ENCODE measurements at places on chromosomes 6 and 20.

- no peak for DNase-seq
These were observed 29.8 kb downstream of the TRMT6 start for GRCh38 chr20:5920581-5920980.

DNA sequence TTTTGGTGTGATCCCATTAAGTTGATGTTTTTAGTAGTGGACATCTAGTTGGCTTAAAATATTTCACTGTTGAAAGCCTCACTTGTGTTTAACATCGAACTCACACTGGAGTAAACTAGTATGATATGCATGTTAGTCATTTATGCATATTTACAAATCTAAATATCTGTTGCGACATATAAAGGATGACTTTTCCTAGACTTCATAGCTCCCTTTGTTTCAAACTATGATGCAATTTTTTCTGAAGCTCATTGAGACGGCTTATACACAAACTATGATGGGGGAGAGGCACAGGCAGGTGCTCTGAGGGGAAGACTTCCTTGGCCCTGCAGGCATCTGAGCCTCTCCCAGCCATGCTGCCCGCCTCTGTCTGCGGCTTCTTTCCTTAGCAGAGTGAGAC is 11.8 kb upstream of the FOXC1 start:
- DNase-seq = peak; percentile 88

- DNase-seq = peak; percentile 43
These were observed 790 bp downstream of the TOX2 start for GRCh38 chr20:43915211-43916072.

DNA sequence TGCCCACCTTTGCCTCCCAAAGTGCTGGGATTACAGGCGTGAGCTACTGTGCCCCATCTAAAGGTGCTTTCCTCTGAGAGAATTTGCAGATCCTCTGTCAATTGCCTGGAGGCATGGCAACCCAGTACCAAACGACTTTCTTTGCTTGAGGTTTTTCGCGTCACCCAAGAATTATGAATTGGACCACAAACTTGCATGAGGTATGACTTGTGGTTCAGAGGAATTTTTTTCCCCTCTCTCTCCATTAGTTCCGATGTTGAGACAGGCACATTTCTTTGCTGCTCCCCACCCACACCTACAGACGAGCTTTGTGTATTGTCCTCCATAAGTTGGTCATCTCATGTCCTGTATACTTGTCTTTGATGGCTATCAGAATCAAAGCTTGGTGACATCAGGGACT is 11.8 kb upstream of the SCAF8 start:
- peak; percentile 39 for DNase-seq

- no peak for DNase-seq
These were observed 553.4 kb upstream of the CITED2 start for GRCh38 chr6:139927742-139928305.

- DNase-seq = peak; percentile 18
These were observed 71.1 kb downstream of the BFSP1 start for GRCh38 chr20:17460119-17460518.

DNA sequence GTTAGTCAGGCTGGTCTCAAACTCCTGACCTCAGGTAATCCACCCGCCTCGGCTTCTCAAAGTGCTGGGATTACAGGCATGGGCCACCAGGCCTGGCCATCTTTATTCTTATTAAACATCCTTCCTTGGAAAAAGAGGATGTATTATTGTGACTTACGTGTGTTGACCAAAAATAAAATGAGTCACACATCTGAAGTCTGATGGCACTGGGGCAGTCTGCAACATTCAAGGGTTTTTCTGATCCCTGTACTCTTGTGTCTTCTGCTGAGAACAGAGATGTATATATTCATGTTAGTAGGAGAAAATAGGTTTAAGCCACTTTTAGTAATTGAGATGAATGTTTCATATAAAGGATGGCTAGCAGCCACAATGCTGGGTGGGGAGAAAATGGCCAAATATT is 129.9 kb upstream of the RIPOR2 start:
- DNase-seq = no peak

GRCh38 chr20:61737812-61738443 is 327.8 kb downstream of the TAF4 start:
- no peak for DNase-seq

- DNase-seq = no peak
These were observed 207.4 kb downstream of the FNDC1 start for GRCh38 chr6:159376516-159377158.

- DNase-seq = no peak
These were observed 7.1 kb downstream of the NPEPL1 start for GRCh38 chr20:58699623-58700107.

DNA sequence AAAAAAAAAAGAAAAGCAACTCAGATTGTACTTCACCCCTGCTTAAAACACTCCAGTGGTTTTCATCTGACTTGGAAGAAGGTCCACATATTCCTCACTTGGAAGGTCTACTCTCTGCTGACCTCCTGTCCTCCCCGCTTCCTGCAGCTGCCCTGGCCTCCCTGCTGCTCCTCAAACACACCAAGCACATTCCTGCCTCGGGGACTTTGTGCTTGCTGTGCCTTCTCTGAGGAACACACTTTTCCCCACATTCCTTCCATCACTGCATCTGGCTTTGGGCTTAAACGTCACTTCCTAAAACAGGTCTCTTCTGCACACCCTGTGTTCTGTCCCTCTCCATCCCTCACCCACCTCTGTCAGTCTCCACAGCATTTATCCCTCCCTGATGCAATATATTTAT is 4.9 kb upstream of the PDYN start:
- DNase-seq = no peak

DNA sequence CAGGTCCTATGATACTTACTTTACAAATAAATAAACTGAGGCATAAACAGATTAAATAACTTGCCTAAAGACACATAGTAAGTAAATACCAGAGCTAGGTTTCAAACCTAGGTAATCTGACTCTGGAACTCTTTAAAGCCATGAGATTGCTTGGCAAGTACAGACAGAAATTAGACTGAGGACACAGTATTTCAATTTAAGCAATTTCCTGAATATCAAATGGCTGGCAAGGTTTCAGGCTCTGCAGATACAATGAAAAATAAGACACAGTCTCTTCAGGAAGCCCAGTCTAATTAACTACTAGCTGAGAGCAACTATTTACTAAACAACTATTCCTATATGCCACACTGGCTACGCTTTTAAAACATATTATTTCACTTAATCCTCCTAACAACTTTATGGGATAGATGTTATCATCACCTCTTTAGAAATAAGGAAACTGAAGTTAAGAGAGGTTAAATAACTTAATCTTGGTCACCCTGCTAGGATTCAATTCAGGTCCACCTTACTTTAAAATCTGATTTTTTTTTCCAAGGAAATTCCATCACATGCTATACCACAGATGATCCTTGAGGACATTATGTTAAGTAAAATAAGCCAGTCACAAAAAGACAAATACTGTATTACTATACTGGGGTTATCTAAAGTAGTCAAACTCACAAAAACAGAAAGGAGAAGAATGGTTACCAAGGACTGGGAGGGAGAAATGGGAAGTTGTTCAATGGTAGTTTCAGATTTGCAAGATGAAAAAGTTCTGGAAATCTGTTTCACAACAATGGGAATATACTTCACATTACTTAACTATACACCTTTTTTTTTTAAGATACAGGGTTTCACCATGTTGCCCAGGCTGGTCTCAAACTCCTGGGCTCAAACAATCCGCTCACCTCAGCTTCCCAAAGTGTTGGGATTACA is 4.1 kb downstream of the TRPC4AP start:
- DNase-seq = peak; percentile 19

DNA sequence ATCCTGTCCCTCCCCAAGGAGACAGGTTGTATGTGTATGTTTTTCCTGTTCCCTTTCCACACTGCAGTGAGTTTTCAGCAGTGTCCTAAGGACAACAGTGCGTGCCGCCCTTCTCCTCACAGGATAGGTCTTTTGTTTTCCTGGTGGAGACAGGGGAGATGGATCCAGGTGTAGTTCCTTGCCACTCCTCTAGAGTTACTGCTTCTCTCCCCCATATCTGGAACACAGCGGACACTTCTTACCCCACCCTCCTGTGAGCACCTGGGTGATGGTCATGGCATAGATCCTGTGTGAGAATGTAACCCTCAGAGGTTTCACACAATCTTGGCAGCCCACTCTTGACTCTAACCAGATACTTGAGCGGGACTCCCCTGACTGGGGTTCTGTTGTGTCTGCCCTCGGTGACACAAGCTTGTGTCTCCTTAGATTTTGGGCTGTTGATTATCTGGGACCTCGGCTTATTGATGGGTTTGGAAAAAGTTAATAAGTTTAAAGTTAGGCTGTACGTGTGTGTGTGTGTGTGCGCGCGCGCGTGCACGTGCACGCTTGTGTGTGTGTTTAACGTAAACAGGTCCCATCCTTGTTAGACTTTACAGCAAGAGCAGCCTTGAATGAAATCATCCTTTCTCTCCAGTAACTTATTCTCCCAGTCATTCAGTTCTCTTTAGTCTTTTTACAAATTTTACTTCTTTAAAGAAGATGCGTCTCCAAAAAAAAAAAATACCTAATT is 131.3 kb upstream of the EDN1 start:
- no peak for DNase-seq

GRCh38 chr20:40467067-40467466 is 222.0 kb downstream of the MAFB start:
- no peak for DNase-seq

DNA sequence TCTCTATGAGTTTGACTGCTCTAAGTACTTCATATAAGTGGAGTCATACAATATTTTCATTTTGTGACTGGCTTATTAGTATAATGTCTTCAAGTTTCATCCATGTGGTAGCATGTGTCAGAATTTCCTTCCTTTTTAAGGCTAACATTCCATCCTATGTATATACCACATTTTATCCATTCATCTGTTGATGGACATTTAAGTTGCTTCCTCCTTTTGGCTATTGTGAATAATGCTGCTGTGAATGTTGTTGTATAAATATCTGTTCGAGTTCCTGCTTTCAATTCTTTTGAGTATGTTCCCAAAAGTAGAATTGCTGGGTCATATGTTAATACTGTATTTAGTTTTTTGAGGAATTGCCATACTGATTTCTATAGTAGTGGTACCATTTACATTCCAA is 79.5 kb downstream of the PTPRA start:
- no peak for DNase-seq

- no peak for DNase-seq
These were observed 11.7 kb downstream of the TSHZ2 start for GRCh38 chr20:52983726-52984450.

DNA sequence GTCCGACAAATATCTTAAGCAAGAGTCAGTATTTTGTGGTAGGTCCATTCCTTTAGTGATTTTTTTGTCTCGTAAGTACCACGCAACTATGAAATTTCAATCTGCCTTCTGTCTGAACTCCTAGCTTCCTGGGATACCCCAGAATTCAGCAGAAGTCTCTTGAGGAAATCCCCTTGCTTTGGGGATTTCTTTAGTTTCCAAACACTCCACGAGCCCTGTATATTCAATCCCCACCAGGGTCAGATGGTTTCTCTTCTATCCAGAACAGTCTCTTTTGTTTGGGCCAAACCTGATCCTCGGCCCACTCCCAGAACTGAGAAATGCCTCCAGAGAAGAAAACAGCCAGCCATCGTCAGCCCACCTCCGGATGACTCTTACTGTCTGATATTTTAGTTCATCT is 113.0 kb downstream of the CHD6 start:
- DNase-seq = no peak

- peak; percentile 76 for DNase-seq
These were observed 7.2 kb upstream of the LCA5 start for GRCh38 chr6:79544299-79544927.

GRCh38 chr6:143806282-143807102 is 36.6 kb upstream of the LTV1 start:
- DNase-seq = peak; percentile 72

GRCh38 chr20:47849006-47849405 is 63.7 kb upstream of the SULF2 start:
- DNase-seq = no peak

- peak; percentile 8 for DNase-seq
These were observed 612 bp upstream of the AGPAT4 start for GRCh38 chr6:161274488-161274858.

DNA sequence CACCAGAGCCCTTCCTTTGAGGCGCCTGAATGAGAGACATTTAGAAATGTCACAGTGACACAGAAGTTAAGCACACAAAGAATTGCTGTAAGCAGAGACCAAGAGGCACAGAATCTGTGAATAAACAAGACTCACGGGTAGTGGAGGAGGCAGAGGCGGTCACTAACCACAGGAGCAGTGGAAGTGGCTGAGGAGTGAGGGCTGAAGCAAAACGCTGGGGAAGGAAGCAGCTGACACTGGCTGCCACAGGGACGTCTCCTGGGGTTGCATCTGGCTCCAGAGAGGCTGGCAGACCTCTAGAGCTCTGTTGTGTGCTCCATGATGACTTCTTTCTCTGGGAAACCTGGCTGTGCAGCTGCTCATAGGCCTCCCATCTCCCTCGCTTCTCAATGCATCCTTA is 65.0 kb upstream of the SLC2A12 start:
- DNase-seq = peak; percentile 19

DNA sequence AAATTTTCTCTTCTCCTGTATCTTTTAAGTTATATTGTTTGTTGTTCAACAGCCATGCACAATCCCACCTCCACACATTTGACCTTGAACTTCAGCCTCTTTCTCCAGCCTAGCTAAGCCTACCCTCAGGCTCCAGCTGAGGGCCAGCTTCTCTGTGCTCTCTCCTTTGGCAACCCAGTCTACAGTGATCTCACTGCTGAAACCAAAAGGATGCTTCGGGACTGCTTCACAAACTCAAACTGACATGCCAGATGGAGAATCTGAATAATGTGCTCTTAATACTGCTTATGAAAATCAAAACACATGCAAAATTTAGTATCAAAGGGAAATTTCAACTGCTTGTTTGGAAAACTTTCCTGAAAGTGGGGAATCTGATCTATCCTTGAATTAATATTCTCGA is 16.1 kb upstream of the RIN2 start:
- no peak for DNase-seq

GRCh38 chr20:51326201-51326819 is 216.2 kb downstream of the NFATC2 start:
- peak; percentile 24 for DNase-seq

DNA sequence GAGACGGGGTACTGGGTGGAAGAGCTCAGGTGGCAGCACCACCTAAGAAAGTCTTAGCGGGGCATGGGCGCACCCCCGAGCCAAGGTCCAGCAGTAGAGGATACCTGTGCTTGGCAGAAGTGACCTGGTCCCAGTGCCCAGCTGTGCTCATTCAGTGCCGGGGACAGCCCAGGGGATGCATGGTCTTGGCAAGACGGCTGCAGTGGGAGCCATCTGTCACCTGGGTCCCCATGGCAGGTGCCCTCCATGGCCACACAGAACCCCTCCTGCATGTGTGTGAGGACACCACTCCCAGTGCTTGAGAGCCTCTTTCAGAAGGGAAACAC is 664.7 kb downstream of the QKI start:
- DNase-seq = no peak

- DNase-seq = no peak
These were observed 86.7 kb upstream of the BACH2 start for GRCh38 chr6:90383196-90383822.

GRCh38 chr20:62482146-62482809 is 6.5 kb upstream of the GATA5 start:
- no peak for DNase-seq

- DNase-seq = no peak
These were observed 74.6 kb upstream of the XRN2 start for GRCh38 chr20:21228511-21228910.

Measured in cardiac fibroblast (primary cell).